NCI-H1694 treated with DMSO at 0.1 percent for 48 hours (cell line): ENCODE measurements at places on chromosomes 2 and 18.

GRCh38 chr2:45929674-45930395 is 278.4 kb downstream of the PRKCE start:
- DNase-seq: no peak

- DNase-seq: no peak
Observed at GRCh38 chr2:95042472-95043271, 17.2 kb downstream of the MAL start.

DNA sequence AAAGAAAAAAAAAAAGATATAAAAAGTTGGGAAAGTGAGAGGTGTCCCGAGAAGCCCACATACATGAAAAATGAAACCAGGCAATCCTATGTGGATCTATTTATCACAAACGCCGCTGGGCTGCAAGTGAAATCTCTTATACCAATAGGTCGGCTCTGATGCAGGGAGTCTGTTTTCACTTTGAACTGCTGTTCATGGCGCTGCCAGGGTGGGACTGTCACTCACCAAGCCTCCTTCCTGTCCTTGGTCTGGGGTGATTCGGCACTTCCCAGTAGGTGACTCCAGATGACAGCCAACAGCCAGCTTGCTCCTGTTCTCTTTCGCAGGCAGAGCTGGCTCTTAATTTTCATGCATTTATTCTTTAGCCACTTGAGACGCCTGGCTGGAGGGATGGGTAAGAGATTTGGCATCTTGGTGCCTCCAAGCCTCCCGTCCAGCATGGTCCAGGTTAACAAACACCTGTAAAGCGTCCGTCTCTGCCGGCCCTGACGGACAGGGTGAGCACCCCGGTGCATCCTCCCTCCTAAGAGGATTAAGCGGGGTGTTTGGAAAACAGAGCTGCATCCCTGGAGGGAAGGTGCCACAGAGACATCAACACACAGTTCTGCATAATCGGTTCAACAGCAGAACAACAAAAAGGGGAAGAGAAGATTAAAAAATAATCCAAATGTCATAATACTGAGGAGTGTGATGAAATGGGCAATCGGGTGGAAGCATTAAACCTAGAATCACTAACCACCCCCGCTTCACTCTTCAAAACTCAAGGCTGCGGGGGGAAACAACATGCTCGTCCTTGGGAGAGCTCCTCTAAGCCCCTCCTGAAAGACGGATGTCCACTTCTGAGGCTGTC is 58.7 kb downstream of the STEAP3 start:
- no peak for DNase-seq

DNA sequence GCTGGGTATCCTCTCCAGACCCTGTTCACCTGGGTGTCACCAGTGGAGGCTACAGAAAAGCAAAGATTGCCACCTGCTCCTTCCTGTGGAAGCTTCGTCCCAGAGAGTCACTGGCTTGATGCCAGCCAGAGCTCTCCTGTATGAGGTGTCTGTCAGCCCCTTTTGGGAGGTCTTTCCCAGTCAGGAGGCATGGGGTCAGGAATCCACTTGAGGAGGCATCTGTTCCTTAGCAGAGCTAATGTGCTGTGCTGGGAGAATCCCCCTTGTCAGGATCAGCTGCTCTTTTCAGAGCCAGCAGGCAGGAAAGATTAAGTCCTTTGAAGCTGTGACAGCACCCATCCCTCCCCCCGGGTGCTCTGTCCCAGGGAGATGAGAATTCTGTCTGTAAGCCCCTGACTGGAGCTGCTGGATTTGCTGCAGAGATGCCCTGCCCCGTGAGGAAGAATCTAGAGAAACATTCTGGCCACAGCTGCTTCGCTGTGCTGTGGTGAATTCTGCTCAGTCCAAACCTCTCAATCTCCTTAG is 121.8 kb downstream of the GPR39 start:
- no peak for DNase-seq

DNA sequence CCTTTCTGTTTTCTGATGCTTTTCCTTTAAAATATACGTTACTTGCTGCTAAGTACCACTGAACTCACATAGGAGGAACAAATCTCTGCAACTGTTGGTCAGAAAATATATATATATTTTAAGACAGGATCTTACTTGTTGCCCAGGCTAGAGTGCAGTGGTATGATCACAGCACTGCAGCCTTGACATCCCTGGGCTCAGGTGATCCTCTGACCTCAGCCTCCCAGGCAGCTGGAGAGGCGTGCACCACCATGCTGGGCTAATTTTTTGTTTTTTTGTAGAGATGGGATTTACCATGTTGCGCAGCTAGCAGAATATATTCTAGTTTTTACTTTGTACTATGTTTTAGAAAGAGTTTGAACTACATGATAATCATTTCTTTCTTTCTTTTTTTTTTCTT is 51.5 kb downstream of the EHBP1 start:
- DNase-seq: no peak
